ENCODE measurements at places on chromosomes 4 and X. TPM values are rescaled to one million over a fixed set of nuclear protein-coding genes. Genes with fewer than 3 reads are reported as not detected.
A peak's percentile ranks its signal among the peaks of the same experiment; 100 is the strongest.

DNA sequence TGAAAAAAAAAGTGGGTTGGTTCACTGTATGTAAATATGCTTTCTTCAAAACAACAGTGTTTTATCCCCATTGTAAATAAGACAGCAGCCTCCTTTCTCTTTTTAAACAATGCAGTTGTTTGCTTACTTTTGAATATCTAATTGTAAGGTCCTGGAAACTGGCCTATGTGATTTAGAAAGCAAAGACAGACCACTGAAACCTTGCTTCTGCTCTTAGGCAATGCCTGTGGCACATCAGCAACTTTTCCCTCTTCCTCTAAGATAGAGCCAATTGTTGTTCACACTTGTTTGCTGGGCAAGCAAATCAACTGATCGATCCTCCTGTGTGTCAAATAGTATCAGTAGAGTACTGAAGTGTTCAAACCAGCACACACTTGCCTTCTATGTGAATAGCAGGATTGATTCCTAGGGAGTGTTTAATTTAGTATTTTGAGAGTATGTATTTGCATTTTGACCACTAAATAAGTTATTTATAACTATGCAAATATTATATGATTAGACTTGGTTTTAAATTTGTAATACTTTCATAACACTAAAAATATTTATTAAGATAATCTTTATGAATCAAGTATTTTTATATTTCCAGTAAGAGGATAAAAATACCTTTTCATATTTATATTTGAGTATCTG lies 55.4 kb upstream of the GRPR start:
- DNase-seq = no peak

GRCh38 chr4:89009761-89010369 lies 47.1 kb downstream of the FAM13A start:
- no peak for DNase-seq

The ASMT gene
- not detected for total RNA-seq

The MAGEA2 gene
- not detected for total RNA-seq

DNA sequence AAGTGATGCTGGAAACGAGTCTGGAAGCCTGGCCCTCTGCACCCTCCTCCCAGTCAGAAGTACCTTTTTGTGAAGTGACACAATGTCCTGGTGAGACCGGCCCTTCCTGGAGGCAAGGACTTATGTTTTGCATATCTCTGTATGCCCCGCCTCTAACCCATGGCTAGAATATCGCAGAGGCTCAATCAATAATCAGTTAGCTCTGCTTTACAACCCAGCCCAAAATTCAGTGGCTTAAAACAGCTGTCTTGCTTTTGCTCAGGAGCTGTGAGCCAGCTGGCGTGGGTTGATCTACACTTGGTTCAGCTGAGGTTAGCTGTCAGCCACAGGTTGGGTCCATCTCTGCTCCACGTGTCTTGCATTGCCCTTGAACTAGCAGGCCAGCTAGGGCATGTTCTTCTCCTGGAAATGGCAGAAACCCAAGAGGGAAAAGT lies 98.8 kb upstream of the METTL14 start:
- no peak for DNase-seq

The P2RY4 gene
- not detected for total RNA-seq

The ADAM29 gene
- total RNA-seq = not detected

The ZNF518B gene
- 29.5 TPM for total RNA-seq

The PAGE4 gene
- not detected for total RNA-seq

GRCh38 chr4:66606908-66607307 lies 936.6 kb upstream of the EPHA5 start:
- DNase-seq = no peak

DNA sequence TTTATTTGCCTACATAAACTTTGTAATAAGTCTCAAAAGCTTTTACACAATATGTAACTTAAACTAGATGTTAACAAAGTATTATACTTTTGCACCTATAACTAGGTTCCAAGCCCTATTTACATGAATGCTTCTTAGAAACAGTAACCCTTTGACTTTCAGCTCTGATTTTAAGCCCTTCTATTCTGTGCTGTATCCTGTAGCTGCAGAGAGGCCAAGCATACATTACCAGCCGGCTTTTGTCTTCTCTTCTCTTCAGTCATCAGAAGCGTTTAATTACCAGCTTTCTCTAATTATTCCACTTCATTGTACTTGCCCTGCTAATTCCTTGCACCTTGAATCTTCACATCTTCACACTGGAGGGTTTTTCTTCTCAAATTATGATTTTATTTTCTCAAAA lies 403.1 kb downstream of the PDGFC start:
- DNase-seq = no peak

The NAT8L gene
- total RNA-seq = not detected

DNA sequence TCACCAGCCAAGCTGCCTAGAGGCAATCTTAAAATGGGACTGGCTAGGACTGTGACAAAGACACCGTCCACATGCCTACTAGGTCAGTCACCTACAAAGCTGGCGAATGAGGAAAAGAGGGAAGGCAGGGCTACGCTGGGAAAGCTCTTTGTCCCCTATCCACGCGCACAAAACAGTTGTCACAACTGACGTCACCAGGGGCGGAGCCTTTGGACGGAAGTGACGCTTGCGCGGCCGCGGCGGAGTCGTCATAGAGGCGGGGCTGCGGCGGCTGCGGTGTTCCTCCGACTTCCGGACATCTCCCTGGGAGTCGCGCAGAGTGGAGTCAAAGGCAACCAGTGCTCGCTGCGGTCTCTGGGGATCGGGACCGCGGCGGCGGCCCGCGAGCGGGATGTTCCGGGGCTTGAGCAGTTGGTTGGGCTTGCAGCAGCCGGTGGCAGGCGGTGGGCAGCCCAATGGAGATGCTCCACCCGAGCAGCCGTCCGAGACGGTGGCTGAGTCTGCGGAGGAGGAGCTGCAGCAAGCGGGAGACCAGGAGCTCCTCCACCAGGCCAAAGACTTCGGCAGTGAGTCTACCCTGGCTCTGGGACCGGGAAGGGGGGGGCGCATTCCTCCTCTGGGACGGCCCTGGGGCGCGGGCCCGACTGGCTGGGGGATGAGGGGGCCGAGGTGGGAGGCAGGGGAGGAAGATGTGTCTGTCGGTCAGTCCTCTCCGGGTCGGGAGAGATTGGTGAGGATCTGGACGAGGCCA lies at the start of gene SYAP1:
TSS of gene SYAP1 (plus strand) at position 279 of the 751 bp plus-strand sequence. CDS start at position 392, 113 bp downstream.
- DNase-seq = peak; percentile 95

The ADAMTS3 gene
- 3.4 TPM for total RNA-seq

GRCh38 chrX:25941087-25941486 lies 197.1 kb upstream of the MAGEB18 start:
- DNase-seq = no peak

GRCh38 chr4:153137159-153137558 lies 67.1 kb upstream of the TRIM2 start:
- no peak for DNase-seq

GRCh38 chr4:10033191-10033881 lies 12.0 kb upstream of the SLC2A9 start:
- no peak for DNase-seq

DNA sequence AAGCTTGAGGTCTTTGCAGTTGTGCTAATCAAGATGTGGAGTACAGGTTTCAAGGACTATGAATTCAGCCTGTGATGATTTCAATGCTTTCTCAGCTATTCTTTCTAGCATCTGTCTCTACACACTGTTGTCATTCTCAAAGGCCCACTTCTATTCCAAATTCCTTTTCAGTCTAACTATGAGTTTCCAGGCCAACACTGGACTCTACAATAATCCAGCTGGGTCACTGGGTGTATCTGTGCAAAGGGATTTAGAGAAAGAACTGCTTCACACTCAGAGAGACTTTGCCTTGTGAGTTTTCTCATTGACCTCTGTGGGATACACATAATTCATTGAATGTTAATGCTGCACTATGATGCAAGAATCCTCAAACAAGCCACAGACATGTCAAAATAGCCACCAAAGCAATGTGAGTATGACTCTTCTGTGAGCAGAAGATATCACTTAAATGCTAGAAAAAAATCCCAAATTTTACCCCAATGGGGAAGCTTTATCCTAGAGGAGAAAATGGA lies 171.8 kb upstream of the CLNK start:
- no peak for DNase-seq

GRCh38 chrX:12080265-12080664 lies 58.0 kb upstream of the FRMPD4 start:
- DNase-seq = no peak

DNA sequence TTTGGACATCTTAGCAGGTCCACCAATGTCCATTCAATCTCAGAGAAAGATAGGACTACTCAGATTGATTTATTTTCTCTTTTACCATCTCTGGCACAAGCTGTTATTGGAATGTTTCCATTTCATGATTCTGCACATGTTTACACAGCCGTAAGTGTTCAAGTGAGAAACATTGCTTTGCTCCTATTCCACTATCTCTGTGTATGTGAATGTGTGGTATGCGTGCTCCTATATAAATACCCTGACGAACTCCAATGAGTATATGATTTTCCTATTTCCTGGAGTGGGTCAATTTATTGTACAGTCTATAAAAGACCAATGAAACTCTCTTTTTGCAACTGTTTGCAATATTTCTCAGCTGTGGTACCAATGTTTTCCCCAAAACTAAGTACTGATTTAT lies 221.0 kb upstream of the GALNT7 start:
- no peak for DNase-seq

The CCNB3 gene
- total RNA-seq = 0.19 TPM

The SSX2B gene
- total RNA-seq = not detected

GRCh38 chrX:46404774-46405173 lies 140.4 kb downstream of the ZNF674 start:
- no peak for DNase-seq

- DNase-seq = no peak
Observed at GRCh38 chrX:56729152-56729850, at the start of gene NBDY. NBDY (plus strand) TSS chrX:56729243; CDS start chrX:56729354, 111 bp downstream.

The TRIM75 gene
- not detected for total RNA-seq

DNA sequence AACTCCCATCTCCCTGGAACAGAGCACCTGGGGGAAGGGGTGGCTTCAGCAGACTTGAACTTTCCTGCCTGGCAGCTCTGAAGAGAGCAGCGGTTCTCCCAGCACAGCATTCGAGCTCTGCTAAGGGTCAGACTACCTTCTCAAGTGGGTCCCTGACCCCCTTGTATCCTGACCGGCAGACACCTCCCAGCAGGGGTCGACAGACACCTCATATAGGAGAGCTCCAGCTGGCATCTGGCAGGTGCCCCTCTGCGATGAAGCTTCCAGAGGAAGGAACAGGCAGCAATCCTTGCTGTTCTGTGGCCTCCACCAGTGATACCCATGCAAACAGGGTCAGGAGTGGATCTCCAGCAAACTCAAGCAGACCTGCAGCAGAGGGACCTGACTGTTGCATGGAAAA lies 244.1 kb upstream of the RASGEF1B start:
- DNase-seq = no peak

The TMEM255A gene
- 0.05 TPM for total RNA-seq

The GUCY1B1 gene
- 2.0 TPM for total RNA-seq

DNA sequence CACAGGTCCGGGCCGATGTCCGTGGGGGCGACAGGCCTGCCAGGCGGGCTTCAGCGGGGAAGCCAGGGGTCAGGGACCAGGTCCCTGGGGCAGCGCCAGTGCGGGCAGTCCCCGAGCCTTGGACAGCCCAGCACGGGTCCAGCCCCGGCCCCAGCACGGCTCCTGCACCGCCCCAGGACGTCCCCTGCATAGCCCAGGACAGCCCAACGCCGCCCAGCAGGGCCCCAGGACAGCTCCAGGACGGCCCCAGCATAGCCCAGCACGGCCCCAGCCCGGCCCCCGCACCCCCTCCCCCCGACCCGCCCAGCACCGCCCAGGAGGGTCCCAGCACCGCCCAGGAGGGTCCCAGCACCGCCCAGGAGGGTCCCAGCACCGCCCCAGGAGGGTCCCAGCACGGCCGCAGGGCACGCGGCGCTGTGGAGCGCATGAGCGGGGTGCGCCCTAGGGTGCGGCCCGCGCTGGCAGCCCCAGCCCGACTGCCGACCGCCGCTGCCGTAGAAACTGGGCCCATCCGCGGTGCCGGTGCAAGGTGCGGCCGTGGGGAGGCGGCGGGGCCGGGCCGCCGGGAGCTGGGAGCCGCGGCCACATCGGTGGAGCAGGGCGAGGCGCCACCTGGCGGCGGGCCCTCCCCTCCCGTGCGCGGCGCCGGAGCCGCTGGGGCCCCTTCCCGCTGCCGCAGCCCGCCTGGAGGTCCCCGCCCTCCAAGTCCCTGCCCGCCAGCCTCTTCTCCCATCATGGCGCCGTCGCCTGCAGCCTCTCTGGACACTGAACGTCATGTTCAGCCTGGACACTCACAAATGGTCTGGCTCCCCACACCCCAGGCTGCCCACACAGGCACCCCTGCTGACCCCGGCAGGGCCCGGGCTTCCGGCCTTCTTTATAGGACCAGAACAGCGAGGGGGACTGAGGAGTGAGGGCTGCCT lies 106.8 kb upstream of the NKX1-1 start:
- no peak for DNase-seq

DNA sequence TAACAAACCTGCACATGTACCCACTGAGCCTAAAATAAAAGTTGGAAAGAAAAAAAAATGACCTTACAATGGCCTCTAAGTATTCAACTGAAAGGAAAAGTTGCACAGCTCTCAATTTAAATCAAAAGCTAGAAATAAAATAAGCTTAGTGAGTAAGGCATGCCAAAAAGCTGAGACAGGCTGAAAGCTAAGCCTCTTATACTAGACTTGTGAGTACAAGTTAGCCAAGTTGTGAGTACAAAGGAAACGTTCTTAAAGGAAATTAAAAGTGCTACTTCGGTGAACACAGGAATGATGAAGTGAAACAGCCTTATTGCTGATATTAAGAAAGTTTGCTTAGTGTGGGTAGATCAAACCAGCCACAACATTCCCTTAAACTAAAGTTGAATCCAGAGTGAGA lies 707.9 kb upstream of the PITX2 start:
- no peak for DNase-seq

The TMLHE gene
- total RNA-seq = 9.3 TPM

GRCh38 chr4:183471946-183472708 lies 27.7 kb downstream of the CDKN2AIP start:
- DNase-seq = peak; percentile 62

GRCh38 chr4:98967786-98968329 lies 27.7 kb upstream of the METAP1 start:
- DNase-seq = no peak

GRCh38 chr4:37715889-37716402 lies 29.8 kb upstream of the RELL1 start:
- peak; percentile 48 for DNase-seq

The CITED1 gene
- total RNA-seq = not detected

- DNase-seq = no peak
Observed at GRCh38 chr4:38366456-38366855, 297.5 kb upstream of the KLF3 start.

DNA sequence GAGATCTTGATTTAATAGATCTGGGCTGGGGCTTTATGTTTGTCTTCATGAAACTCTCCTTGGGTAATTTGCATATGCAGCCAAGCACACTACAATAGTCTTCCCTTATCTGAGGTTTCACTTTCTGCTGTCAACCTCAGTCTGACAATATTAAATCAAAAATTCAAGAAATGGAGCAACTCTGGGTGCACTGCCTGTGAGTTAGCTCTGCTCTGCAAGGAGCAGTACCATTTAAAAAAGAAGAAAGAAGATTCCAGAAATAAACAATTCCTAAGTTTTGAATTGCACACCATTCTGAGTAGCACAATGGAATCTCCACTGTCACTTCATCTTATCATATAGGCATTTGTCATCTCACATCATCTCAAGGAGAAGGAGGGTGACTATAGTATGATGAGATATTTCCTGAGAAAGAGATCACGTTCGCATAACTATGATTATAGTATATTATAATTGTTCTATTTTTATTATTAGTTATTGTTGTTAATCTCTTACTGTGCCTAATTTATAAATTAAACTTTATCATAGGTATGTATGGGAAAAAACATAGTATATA lies 9.4 kb downstream of the FNIP2 start:
- no peak for DNase-seq

The MCF2 gene
- total RNA-seq = not detected
